Right atrium auricular region (tissue), 2 donors: ENCODE measurements at places on chromosomes 5 and 9.

DNA sequence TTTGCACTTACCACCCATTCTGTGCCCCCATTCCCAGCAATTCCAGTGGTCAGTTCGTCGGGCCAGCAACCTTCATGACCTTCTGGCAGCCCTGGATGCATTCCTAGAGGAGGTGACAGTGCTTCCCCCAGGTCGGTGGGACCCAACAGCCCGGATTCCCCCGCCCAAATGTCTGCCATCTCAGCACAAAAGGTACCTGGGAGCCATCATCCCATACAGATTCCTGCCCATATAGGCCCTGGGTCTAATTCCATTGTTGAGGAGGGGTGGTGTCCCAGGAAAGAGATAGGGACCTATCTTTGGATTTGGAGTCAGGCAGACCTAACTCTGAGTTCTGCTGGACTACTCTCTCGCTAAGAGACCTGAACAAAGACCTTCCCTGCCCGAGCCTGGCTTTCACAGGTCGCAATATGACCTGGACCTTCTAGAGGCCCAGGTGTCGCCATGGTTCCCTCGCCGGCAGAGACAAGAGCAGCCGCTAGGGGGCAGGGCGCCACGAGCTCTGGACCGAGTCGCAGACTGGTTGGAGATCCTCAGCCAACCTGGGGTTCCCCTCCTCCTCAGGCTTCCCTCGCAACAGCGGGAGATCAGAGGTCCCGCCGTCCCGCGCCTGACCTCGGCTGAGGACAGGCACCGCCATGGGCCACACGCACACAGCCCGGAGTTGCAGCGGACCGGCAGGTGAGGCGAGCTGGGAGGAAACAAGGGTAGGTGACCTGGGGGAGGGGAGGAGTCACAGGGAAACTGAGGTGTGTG, 3.1 kb downstream of the SLC4A9 start:
- peak; percentile 78 for DNase-seq

DNA sequence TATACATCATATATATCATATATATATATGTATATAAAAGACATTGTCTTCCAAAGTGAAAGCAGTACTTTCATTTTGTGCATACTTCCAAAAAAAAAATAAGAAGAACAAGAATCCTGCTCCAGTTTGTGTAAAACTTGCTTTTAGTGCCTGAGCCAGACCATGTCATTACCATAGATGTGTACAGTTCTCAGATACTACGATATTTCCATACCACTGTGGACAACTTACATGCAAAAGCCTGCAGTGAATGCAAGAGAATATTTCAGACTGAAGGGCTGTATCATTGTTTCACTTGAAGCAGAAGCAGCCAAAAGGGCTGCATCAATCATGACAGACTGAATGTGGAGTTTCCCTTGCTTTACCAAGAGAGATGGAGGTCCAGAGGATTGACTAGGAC, 72.6 kb upstream of the CYLC2 start:
- no peak for DNase-seq

GRCh38 chr5:36457511-36458270, 148.7 kb upstream of the SLC1A3 start:
- DNase-seq = no peak

- no peak for DNase-seq
Measured at GRCh38 chr5:38846379-38847011, 683 bp downstream of the OSMR start.

DNA sequence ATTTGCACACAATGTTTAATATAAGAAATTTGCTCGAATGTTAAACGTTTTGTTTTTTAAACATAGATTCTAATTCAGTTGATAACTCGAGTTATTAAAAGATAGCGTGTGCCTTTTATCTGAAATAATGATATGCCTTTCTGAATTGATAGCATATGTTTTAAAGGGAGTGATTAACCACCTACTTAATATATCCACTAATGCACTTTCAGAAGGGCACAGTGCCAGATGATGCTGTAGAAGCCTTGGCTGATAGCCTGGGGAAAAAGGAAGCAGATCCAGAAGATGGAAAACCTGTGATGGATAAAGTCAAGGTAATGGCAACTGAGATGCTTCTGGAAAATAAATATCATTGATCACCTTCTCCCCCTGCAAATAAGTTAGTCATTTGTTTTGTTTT, 53.9 kb downstream of the ERAP1 start:
- no peak for DNase-seq

DNA sequence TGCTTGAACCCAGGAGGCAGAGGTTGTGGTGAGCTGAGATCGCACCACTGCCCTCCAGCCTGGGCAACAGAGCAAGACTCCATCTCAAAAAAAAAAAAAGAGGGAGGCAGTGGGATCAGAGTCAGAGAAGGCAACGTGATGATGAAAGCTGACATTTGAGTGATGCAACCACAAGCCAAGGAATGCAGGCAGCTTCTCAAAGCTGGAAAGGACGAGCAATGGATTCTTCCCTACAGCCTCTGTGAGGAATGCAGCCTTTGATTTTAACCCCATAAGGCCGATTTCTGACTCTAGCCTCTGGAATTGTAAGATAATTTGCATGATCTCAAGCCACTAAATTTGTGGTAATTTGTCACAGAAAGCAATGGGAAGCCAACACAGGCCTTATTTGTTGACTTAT, 9.8 kb downstream of the TGFBI start:
- DNase-seq = no peak

DNA sequence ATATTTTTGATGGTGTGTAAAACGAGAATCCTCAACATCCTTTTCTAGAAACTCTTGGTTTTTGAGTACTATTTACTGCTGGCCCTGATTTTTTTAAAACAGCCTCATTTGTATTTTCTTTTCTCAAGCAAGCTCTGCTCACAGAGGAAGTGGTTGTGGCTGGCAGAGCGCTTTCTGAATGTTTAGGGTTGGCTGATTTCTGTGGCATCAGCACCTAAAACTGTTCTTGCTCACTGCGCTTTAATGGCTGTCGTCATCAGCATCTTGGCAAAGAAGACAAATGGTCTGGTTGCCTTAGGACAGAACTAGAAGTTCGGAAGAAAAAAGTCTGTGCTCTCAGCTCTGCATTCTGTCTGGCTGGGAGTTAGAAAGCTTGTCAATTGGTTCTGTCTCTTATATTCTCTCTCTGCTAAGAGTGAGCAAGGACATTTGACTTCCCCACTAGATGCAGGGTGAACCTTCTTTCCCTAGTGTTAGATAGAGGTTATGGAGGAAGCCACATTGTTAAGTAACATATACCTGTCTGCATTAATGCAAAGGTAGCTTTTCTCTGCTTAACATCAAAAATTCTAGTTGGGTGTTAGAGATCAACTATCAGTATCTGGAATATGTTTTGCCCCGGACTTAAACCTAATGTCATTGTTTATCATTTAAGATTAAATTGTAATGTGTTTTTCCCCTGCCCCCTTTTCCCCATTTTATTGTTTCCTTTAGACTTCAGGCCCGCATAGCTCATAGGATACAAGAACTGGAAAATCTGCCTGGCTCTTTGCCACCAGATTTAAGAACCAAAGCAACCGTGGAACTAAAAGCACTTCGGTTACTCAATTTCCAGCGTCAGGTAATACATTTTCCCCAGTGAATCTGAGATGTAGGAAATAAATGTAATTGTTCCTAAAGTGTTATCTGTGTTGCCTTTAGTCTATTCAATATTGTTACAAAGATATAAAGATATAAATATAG, 39.0 kb downstream of the SMARCA2 start:
- no peak for DNase-seq

DNA sequence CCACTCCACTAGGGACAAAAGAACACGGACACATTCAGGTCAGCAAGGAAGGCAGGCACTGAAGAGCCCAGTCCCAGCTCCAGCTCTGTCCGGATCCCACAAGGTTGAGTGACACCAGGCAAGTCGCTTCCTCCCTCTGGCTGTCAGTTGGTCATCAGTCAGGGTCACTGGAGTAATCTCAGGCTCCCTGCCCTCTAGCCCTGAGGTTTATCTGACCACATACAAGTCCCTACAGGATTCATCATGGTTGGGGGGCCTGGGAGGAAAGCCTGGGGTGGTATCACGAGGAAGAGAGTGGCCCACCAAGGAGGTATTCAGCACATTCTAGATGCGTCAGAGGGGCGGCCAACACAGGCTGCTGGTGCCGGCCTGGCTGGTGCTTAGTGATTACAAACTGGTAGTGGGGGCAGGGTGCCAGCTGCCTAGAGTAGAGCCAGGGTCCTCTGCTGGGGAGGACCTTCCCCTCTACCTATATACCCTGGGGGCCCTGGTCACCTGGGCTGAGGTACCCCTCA, 81.5 kb downstream of the SHB start:
- DNase-seq = no peak

GRCh38 chr5:43769571-43770355, 166.8 kb downstream of the NNT start:
- peak; percentile 81 for DNase-seq

DNA sequence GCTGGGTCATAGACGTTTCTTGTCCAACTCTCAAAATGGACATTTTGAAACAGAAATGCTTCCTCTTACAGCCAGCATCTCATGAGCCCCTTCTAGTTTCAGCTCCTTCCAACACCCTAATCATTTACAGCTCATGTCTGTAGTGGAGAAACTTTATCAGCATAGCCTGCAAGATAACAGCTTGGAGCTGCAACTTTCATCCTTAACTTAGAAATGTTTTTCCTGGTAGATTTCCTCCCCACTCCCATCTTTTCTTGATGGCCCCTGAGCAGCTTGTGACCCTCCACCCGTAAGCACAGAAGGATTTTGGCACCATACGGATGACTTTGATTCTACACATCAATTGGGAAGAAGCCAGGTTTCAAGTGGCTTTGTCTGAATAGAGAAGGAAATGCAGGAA, 53.5 kb upstream of the TGFBR1 start:
- no peak for DNase-seq

GRCh38 chr5:72160959-72161358, 53.7 kb downstream of the MAP1B start:
- DNase-seq = no peak

DNA sequence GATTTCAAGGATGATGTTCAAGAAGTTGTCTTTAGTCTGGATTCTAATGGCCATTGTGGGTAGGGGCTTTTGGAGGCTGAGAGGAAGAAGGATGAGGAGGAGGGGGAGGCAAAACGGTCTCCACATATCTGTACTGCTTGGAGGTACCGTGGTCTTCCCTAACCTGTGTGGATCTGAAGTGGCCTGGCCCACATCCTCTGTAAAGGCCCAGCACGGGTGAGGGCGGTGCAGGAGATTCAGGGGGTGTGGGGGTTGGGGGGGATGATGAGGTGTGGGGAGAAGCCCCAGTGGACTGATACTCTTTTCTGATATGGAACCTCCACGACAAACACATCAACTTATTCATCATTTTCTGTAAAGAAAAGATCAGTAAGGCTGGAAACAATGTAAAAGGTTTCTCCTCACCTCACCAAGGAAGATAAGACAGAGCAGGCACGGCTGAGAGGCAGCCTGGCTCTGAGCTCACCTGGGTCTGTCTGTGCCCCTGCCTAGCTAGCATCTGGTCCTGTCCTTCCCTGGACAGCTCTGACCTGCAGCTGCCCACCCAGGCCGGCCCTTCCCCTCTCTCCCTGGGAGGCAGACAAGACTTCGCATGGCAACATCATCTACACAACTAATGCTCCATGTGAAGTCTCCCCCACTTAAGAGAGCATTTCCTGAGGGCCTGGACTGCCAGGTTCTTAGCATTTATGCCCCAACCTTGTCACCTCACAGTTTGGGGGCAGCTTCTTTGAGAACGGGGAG, 5.6 kb upstream of the IL3 start:
- peak; percentile 42 for DNase-seq

DNA sequence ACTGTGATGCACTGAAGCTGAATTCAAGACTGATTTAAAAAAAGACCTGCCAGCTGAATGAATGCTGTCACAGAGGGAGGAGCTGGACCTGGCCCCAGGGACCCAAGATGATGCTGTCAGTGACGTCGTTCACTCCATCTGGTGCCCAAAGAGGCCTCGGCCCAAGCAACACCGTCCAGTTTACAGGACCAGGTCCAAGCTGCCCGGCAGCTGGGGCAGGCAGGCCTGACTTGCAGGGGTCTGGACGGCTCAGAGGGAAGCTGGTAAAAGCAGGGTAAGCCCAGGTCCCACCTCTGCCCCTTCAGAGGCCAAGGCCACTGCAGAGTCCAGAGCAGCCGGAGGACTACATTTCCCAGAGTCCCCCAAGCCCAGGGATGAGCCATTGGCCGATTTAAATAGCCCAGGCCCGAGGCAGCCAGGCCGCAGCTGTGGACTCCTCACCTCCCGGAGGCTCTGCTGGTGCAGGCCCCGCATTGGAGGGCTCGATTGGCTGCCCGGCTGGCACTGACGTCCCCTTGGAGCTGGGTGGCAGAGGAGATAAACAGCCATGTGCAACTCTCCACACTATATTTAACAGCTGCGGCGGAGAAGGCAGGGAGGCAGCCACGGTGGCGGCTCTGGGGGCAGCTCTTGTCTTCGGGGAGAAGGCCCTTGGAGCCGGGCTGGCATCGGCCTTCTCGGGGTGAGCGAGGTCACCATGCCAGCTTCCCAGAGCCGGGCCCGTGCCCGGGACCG, at the start of gene PLPP7:
PLPP7 (plus strand) TSS at position 423 of the 735 bp plus-strand sequence; CDS start at position 698, 275 bp downstream.
- DNase-seq = peak; percentile 88

DNA sequence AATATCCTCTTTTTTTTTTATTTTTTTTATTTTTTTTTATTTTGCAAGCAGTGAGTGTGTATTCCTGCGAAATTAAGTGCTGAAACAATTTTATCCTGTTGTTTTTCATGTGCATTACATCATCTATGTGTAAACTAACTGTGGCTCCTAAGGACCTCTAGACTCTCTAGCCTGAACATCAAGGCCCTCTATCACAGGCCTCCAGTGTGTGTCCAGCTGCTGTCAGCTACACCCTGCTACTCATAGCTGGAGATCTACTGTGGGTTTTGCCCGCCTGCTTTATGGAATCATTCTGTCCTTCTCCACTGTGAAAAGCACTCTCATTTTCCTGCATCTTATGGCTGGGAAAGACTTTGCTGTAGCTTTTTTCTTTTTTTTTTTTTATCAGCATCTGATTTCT, 157.8 kb downstream of the KCTD16 start:
- DNase-seq = no peak

DNA sequence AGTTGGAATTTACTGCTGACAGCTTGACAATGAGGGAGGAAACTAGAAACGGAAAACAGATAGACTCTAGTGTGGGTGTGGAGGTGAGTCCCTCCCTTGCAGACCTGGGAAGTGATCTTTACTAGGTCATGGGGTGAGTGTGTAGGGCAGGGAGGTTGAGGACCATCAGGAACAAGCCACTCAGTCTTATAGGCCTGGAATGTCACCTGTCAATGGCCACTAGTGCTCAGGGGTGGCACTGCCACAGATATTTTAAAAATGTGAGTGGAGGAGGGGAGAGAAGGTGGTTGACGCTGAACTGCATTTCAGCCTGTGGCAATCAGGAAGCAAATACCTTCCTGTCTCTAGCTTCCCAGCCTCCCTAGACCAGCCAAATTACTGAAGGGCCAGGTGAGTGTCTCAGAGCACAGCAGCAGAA, 9.0 kb downstream of the OR2S2 start:
- no peak for DNase-seq

DNA sequence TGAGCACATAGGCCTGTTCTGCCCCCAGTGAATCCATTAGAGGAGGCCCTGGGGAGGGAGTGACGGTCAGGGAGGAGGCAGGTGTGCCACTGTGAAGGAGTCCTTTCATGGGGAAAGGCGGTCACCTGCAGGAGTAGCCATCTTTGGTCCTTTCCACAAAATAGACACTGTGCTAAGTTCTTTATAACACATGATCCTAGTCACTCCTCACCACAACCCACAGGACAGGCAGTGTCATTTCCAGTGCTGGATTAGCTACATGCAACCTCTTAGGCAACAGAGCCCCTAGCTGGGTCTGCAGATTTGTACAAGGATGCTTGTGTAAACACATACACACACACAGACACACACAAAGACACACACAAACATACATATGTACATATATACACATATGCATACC, 18.3 kb downstream of the DOCK2 start:
- DNase-seq = no peak
